ENCODE measurements at places on chromosomes 1 and 21.

DNA sequence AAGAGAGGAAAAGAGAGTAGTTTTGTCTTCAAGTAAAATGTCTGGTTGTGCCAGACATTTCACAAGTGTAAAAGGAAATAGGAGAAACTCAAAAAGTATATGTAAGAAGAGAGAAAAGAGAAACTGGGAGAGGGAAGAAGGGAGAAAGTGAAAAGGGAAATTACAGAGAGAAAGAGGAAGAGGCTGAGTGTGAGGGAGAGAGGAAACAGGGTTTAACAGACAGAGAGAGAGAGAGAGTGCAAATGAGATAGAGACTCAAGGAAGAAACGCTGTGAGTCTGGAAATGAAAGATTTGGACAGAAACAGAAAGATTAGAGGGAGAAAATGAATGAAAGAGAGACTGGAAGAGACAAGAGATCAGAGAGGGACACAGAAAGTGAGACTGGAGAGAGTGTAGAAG lies 806.2 kb downstream of the PLA2G4A start:
- H3K27me3 ChIP-seq: no peaks in the 10 kb centered on the region
- no peaks in the 10 kb centered on the region for H3K4me1 ChIP-seq
- H3K4me3 ChIP-seq: no peak overlapping the region

GRCh38 chr1:108962681-108963051 lies 618 bp downstream of the CLCC1 start:
- H3K27ac ChIP-seq: peak overlapping the region; percentile 95
- DNase-seq: peak; percentile 68
- H3K27me3 ChIP-seq: no peaks in the 10 kb centered on the region
- H3K4me1 ChIP-seq: peaks cover 4% of the 10 kb centered on the region

DNA sequence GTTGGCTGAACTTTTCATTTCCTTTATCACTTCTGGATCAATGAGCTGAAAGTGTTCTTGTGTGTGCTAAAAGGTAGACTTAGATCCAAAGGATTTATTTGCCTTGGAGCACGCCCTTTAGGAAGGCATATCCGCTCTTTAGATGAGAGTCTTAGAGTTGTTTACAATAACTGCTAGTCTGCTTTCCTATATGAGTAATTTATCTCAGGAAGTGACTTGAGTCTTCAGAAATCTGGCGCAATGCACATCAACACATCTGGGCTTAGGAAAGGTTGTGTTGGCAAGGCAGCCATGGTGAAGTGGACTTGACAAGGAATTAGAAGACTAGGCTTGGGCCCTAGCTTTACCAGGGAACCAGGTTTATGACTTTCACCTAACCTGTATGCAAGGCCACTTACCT lies 204.1 kb upstream of the PTGFR start:
- no peaks in the 10 kb centered on the region for H3K4me1 ChIP-seq
- H3K4me3 ChIP-seq: no peak overlapping the region
- no peaks in the 10 kb centered on the region for H3K36me3 ChIP-seq

DNA sequence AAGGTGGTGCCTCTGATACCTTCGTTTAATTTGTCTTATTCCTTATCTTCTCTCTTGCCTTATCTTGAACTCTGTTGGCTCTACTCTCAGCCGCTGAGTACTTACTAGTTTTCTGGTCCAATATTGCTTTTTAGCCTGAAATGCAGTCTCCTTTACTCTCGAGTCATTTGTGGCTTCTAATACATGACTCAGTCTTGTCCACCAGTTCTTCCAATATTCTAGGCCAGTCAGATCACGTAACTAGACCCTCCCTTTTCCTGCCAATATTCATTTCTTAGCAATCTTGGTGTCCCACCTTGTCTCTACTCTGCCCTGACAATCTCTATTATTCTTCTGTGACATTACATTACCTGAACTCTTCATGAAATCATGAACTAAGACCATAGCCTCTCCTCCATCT lies 555.8 kb downstream of the DPYD start:
- no peak overlapping the region for H3K27ac ChIP-seq
- H3K4me3 ChIP-seq: no peak overlapping the region
- DNase-seq: no peak
- H3K27me3 ChIP-seq: no peaks in the 10 kb centered on the region
- H3K36me3 ChIP-seq: no peaks in the 10 kb centered on the region
- no peaks in the 10 kb centered on the region for H3K4me1 ChIP-seq

- peaks cover 18% of the 10 kb centered on the region for H3K4me1 ChIP-seq
- H3K4me3 ChIP-seq: no peak overlapping the region
Measured at GRCh38 chr1:94622757-94623156, 81.2 kb upstream of the F3 start.

GRCh38 chr1:113990961-113991360 lies 11.7 kb downstream of the OLFML3 start:
- H3K27ac ChIP-seq: no peak overlapping the region
- H3K27me3 ChIP-seq: no peaks in the 10 kb centered on the region
- H3K4me1 ChIP-seq: no peaks in the 10 kb centered on the region
- no peaks in the 10 kb centered on the region for H3K36me3 ChIP-seq

DNA sequence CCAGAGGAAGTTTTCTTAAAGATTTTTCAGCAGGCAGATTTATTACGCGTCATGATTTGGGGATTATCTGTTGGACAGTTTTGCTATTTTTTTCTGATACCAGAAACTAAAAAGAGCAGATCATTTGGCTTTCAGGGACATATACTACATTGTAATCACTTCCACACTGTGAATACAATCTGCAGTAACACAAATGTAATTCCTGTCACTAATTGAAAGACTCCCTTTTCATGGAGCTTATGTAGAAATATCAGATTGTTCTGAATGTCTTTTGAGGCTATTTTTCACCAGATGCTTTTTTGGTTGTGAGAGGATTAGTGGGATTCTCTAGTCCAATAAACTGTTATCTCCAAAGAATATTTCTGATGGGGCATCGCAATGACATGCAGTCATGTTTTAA lies 464.2 kb downstream of the DISC1 start:
- no peak overlapping the region for H3K4me3 ChIP-seq
- H3K27me3 ChIP-seq: no peaks in the 10 kb centered on the region
- no peak for DNase-seq
- no peak overlapping the region for H3K27ac ChIP-seq

DNA sequence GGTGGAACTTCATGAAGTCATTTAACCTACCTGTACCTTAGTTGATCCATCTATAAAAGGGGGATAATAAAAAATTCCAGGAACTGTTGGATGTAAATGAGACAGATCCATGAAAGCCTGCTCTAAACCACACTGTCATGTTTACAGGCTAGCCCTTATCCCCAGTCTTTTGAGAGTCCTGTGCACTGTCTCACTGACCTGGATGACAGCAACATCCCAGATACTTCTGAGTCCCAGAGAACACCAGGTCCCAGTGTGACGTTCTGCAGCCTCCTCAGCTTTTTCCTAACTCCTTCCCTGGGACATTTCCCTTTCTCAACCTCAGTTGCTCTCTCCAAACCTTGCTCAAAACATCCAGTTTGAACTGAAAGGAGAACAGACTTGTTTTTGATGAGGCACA lies 165.4 kb upstream of the C8B start:
- no peaks in the 10 kb centered on the region for H3K4me1 ChIP-seq
- H3K27ac ChIP-seq: no peak overlapping the region
- no peak overlapping the region for H3K4me3 ChIP-seq
- H3K36me3 ChIP-seq: no peaks in the 10 kb centered on the region

GRCh38 chr21:33039536-33039935 lies 13.8 kb downstream of the OLIG2 start:
- no peak for DNase-seq
- H3K27ac ChIP-seq: no peak overlapping the region
- H3K4me1 ChIP-seq: no peaks in the 10 kb centered on the region

DNA sequence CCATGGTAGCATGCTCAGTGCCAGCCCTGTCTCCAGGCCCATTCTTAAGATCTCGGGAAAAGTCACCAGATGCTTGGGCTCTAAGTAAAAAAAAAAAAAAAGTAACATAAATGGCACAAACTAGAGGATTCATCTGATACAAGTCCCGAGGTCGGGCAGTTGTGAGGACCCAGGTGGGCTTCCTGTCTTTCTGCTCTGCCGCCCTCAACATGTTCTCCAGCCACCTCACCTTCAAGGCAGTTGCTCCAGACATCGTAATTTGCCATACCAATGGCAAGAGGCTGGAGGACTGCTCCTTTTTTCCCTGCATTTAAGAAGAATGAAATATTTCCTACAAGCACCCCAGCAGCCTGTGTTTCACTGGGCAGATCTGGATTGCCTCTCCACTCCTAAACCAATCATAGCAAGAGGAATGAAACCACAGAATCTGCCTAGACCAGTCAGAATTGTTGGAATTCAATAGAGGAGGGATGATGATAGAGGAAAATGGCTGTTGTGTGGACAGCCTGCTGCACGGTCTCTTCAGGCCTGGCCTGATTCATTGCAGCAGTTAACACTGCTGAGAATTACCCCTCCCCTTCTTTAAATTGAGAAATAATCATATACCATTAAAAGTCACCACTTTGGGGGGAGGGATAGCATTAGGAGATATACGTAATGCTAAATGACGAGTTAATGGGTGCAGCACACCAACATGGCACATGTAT lies 5.4 kb downstream of the HMGN2 start:
- no peak for DNase-seq
- no peaks in the 10 kb centered on the region for H3K27me3 ChIP-seq
- peaks cover 8% of the 10 kb centered on the region for H3K4me1 ChIP-seq
- no peaks in the 10 kb centered on the region for H3K36me3 ChIP-seq

- H3K27ac ChIP-seq: no peak overlapping the region
- H3K27me3 ChIP-seq: no peaks in the 10 kb centered on the region
- DNase-seq: no peak
- H3K36me3 ChIP-seq: no peaks in the 10 kb centered on the region
- no peak overlapping the region for H3K4me3 ChIP-seq
Measured at GRCh38 chr1:221431068-221431651, 310.7 kb downstream of the DUSP10 start.

DNA sequence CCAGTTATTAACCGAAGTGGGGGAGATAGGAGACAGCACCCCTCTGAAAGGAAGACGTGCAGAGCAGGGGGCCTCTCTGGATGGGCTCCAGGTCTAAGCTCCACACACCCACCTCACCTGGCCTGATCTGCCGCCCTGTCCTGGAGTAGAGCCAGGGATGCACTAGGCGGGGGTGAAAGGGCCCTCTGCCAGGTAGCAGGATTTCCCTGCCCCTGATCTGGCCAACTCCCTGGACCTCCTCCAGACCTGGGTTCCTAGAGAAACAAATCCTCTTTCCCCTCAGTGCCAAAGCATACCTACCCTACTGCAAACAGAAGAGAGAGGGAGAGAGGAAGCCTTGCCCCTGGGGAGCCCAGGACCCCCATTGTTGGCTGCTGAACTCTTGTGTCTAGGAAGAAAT lies 2.0 kb downstream of the CRABP2 start:
- H3K27ac ChIP-seq: no peak overlapping the region
- DNase-seq: no peak
- peaks cover 56% of the 10 kb centered on the region for H3K27me3 ChIP-seq
- no peak overlapping the region for H3K4me3 ChIP-seq
- peaks cover 36% of the 10 kb centered on the region for H3K4me1 ChIP-seq

GRCh38 chr1:167824163-167824794 lies 89.7 kb downstream of the ADCY10 start:
- DNase-seq: no peak
- no peak overlapping the region for H3K27ac ChIP-seq
- H3K4me1 ChIP-seq: no peaks in the 10 kb centered on the region
- no peaks in the 10 kb centered on the region for H3K36me3 ChIP-seq
- H3K4me3 ChIP-seq: no peak overlapping the region

GRCh38 chr1:114319418-114319817 lies 165.7 kb upstream of the SYT6 start:
- no peaks in the 10 kb centered on the region for H3K36me3 ChIP-seq
- H3K27ac ChIP-seq: no peak overlapping the region
- no peak overlapping the region for H3K4me3 ChIP-seq
- DNase-seq: no peak

- H3K4me1 ChIP-seq: no peaks in the 10 kb centered on the region
- H3K36me3 ChIP-seq: no peaks in the 10 kb centered on the region
- H3K27ac ChIP-seq: no peak overlapping the region
- no peaks in the 10 kb centered on the region for H3K27me3 ChIP-seq
Measured at GRCh38 chr1:73775896-73776295, 422.1 kb downstream of the LRRIQ3 start.

GRCh38 chr1:228154670-228155571 lies 5.2 kb downstream of the GJC2 start:
- no peaks in the 10 kb centered on the region for H3K27me3 ChIP-seq
- H3K27ac ChIP-seq: no peak overlapping the region
- H3K36me3 ChIP-seq: no peaks in the 10 kb centered on the region
- peaks cover 18% of the 10 kb centered on the region for H3K4me1 ChIP-seq
- no peak for DNase-seq
- no peak overlapping the region for H3K4me3 ChIP-seq

DNA sequence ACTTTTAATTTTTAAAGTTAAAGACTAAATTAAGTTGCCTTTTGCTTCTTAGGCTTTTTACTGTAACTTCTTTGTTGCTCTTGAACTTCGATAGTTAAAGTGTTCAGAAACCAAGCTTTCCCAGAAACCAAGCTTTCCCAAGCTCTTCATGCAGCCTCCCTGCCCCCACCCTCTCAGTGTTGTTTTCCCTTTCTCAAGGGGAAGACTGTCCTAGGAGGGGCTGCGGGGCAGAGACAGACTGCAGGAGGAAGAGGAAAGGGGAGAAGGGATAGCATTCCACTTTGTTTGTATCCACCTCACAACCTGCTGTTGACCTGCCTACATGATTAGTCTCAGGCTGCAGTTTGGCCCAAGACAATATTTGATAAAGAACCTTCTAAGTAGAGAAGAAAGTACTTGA lies 39.0 kb upstream of the DIPK1A start:
- DNase-seq: no peak
- no peaks in the 10 kb centered on the region for H3K36me3 ChIP-seq
- H3K4me1 ChIP-seq: peaks cover 14% of the 10 kb centered on the region
- H3K4me3 ChIP-seq: no peak overlapping the region

DNA sequence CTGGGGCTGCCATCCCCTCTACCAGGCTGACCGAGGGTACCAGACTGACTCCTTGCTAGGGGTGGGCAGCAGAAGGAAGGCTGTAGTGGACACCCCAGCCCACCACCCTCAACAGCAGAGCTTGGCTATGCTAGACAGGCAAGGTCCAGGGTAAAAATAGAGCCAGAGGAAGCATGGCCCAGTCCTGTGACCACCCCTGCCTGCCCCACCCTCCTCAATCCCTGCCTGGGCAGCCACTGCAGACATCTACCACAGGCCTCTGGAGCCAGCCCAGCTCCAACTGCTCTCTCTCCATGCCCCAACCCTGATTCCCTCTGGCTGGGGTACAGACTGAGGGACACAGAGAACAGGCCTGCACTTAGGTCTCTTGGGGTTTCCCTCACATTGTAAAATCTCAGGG lies 1.7 kb downstream of the S100A1 start:
- H3K4me1 ChIP-seq: peaks cover 35% of the 10 kb centered on the region
- H3K27me3 ChIP-seq: no peaks in the 10 kb centered on the region
- H3K4me3 ChIP-seq: no peak overlapping the region
- DNase-seq: no peak
- H3K27ac ChIP-seq: no peak overlapping the region

DNA sequence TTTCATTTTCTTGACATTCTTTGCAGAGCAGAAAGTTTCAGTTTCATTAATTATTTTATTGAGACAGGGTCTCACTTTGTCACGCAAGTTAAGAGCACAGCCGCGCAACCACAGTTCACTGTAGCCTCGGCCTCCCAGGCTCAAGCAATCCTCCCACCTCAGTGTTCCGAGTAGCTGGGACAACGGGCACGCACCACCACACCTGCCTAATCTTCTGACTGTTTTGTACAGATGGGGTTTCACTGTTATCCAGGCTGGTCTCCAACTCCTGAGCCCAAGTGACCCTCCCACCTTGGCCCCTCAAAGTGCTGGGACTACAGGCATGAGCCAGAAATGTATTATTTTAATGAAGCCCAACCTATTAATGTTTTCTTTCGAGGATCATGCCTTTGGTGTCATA lies 3.0 kb upstream of the SPATC1L start:
- peaks cover 13% of the 10 kb centered on the region for H3K4me1 ChIP-seq
- no peak overlapping the region for H3K27ac ChIP-seq
- DNase-seq: no peak
- no peak overlapping the region for H3K4me3 ChIP-seq
- no peaks in the 10 kb centered on the region for H3K27me3 ChIP-seq
